ENCODE measurements at places on chromosomes 12 and 14.

DNA sequence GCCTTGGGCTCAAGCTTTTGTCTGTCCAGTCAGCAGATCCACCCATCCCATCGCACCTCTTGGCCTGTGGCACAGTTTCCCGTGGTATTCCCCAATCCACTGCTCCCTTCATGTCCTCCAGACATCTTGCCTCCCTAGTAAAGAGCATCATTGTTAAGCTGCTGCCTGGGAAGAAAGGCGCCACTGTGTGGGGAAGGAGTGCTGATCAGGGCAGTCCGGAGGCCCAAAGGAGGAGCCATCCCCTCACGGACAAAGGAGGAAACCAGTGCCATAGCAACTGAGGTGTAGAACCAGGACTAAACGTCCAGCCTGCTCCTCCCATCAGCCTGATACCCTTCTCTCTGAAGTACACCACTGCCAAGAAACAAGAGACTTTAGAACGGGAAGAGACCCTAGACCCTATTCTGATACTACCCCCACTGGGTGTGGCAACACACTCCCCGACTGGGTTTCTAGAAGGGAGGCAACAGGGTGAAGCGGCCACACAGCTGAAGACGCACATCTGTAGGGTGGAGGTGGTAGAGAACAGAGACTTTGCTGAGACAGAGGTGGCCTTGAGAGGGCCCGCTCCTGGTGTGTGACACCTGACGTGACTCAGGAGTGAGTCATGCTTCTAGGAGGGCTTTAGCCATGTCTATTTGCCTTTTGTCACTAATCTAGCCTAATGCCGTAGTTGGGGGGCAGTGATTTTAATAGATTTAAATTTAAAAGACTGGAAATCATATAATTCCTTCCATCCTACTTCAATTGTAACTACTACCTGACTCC, 185.0 kb downstream of the DPF3 start:
- DNase-seq: no peak

GRCh38 chr12:26090836-26091510, 33.9 kb downstream of the BHLHE41 start:
- no peak for DNase-seq

- no peak for DNase-seq
Measured at GRCh38 chr12:117091758-117092510, 7.3 kb downstream of the TESC start.

GRCh38 chr12:11555743-11556625, 93.5 kb upstream of the ETV6 start:
- peak; percentile 16 for DNase-seq

Measured in CD4-positive, alpha-beta T cell treated with Interleukin-6 for 4 hours (primary cell).